ENCODE measurements at places on chromosomes 5 and 9. TPM values are rescaled to one million over a fixed set of nuclear protein-coding genes. Genes with fewer than 3 reads are reported as not detected.

The PPP1R26 gene
- 15.6 TPM for total RNA-seq

The ZNF169 gene
- total RNA-seq, result 1.6 TPM

The FAM169A gene
- total RNA-seq, result 0.30 TPM

The PIP5KL1 gene
- 0.91 TPM for total RNA-seq

The GRXCR2 gene
- not detected for total RNA-seq

The NIPSNAP3A gene
- 59.1 TPM for total RNA-seq

The GLRA1 gene
- total RNA-seq, result not detected

The DMGDH gene
- 0.30 TPM for total RNA-seq

The STKLD1 gene
- 0.61 TPM for total RNA-seq

The FOXE1 gene
- total RNA-seq, result not detected

The SOX30 gene
- not detected for total RNA-seq

The LTC4S gene
- not detected for total RNA-seq

The UAP1L1 gene
- total RNA-seq, result 15.8 TPM

The PCDHB9 gene
- total RNA-seq, result 0.15 TPM

The CCDC192 gene
- total RNA-seq, result not detected

The PCAT7 gene
- not detected for total RNA-seq

Measured in epithelial cell of umbilical artery (primary cell).